CD4-positive, alpha-beta T cell (primary cell): ENCODE measurements at places on chromosomes 4 and X. TPM values are rescaled to one million over a fixed set of nuclear protein-coding genes. Genes with fewer than 3 reads are reported as not detected.
A peak's percentile ranks its signal among the peaks of the same experiment; 100 is the strongest.

The NSG1 gene
- total RNA-seq, result 10.4 TPM

DNA sequence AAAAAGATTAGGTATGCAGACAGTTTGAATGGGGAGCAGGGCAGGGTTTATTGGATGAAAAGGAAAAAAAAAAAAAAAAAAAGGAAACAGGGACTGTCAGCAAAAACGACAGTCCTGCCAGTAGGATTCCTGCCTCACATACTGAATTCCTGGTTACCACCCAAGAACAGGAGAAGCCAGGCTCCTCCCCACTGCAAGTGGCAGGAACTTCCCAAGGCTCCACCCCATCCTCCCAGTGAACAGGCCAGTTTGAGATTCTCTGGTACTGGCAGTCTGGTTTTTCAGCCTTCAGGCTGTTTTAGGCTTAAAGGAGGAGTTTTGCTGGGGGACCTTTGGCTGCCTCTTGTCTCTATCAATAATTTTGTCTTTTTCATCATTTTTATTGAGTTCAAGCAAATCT, 360.0 kb upstream of the CXorf51A start:
- DNase-seq, result no peak
- no peaks in the 10 kb centered on the region for H3K36me3 ChIP-seq
- H3K27me3 ChIP-seq, result no peaks in the 10 kb centered on the region
- H3K27ac ChIP-seq, result no peak overlapping the region
- no peak overlapping the region for H3K4me3 ChIP-seq

The HAUS3 gene
- 143 TPM for total RNA-seq

DNA sequence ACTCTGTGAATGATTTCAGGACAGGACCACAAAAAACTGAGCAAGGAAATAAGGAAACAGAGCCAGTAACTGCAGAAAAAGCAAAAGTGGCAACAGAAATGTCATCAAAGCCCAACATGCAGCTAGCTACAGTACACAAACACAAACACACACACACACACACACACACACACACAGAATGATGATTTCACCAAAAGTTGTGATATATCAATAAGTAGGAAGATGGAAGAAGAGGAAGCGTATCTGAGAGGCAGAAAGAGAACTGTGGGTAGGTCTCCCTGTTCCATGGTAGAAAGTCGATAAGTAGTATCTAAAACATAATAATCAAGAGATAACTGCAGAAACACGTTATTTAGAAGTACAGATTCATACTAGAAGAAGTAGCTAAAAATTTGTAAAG, 148.3 kb downstream of the MGST2 start:
- H3K4me1 ChIP-seq, result no peaks in the 10 kb centered on the region
- no peak for DNase-seq
- no peaks in the 10 kb centered on the region for H3K36me3 ChIP-seq
- H3K4me3 ChIP-seq, result no peak overlapping the region
- H3K27me3 ChIP-seq, result peaks cover 3% of the 10 kb centered on the region
- H3K27ac ChIP-seq, result no peak overlapping the region

GRCh38 chr4:153900426-153900825, 111.5 kb upstream of the SFRP2 start:
- no peaks in the 10 kb centered on the region for H3K4me1 ChIP-seq
- H3K4me3 ChIP-seq, result no peak overlapping the region
- no peak for DNase-seq
- H3K27me3 ChIP-seq, result peaks cover 11% of the 10 kb centered on the region

The CACNA1F gene
- total RNA-seq, result 1.1 TPM

- no peak overlapping the region for H3K27ac ChIP-seq
- no peak overlapping the region for H3K4me3 ChIP-seq
- peaks cover 85% of the 10 kb centered on the region for H3K36me3 ChIP-seq
Measured at GRCh38 chrX:118637997-118638396, 89.4 kb upstream of the IL13RA1 start.

The ZNF157 gene
- 0.47 TPM for total RNA-seq

DNA sequence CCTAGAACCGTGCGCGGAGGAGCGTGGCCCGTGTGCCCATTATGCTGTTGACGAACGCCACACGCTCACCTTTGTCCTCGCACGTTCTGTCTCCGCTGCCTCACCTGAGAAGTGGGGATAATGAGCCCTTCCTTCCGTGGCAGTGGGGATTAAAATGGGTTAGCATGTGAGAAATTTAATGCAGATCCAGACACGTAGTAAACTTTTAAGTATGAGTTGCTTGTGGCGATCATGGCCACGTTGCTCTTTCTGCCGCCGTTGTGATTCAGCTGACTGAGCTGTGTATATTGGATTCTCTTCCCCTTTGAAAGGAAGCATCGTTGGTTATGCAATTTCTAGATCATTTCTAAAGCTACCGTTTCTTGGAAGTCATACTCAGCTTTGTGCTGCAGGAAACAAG, 16.5 kb downstream of the TBC1D14 start:
- no peak for DNase-seq
- peaks cover 81% of the 10 kb centered on the region for H3K4me1 ChIP-seq
- H3K4me3 ChIP-seq, result no peak overlapping the region
- peaks cover 21% of the 10 kb centered on the region for H3K36me3 ChIP-seq

- no peak for DNase-seq
- no peak overlapping the region for H3K4me3 ChIP-seq
- no peak overlapping the region for H3K27ac ChIP-seq
Measured at GRCh38 chr4:166324321-166324720, 451.3 kb downstream of the TLL1 start.

The ANKRD17 gene
- total RNA-seq, result 31.9 TPM

The DCAF4L1 gene
- 0.22 TPM for total RNA-seq

DNA sequence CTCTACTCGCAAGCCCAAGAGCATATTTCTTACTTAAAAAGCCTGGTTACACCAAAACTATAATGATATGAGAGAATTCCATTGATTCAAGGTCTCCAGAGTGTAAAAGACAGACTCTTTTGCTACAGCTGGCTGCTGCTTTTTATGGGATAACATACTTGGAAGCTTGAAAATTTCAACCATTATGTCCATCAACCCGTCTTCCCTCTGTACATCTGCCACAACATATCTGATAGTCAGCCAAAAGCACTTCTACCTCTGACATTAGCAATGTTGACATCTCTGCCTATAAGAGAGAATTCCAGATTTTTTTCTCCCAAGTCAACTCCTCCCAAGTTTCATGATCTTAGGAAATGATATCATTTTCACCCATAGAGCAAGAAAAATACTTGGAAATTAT, 54.4 kb upstream of the IQCM start:
- H3K36me3 ChIP-seq, result no peaks in the 10 kb centered on the region
- no peak for DNase-seq

The UGT2B11 gene
- not detected for total RNA-seq

DNA sequence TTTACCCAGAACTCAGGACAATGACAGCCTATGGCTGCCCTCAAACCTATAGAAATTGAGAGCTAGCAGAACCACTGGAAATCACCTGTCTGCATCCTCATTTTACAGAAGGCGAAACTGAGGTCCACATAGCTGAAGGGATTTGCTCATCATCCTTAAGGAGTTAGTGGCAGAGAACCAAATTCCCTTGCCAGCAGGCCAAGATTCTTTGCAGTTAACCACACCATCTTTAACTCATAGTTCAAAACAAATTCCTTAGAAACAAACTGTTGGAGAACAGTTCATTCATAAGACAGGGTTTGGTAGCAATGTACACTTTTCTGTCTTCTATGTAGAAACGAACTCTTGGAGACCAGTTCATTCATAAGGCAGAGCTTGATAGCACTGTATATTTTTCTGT, 37.9 kb upstream of the RAP2C start:
- H3K27ac ChIP-seq, result no peak overlapping the region
- H3K27me3 ChIP-seq, result no peaks in the 10 kb centered on the region
- H3K4me3 ChIP-seq, result no peak overlapping the region

DNA sequence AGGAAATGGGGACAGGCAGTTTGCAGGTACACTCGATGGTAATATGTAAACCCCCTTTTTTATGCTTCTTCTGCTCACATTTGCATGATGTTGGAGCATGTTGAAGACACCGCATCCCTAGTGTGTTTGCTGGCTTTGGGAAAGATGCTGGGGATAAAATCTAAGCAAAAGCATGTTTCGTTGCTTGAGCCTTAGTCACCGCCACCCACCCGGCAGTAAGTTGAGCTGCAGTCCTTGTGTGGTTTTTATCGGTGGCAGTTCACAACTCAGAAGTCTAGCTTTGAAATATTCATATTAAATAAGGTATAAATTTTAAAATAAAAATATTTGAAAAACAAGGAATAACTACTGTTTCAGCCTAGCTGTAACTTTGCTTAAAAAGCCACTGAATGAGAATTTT, 21.7 kb upstream of the MND1 start:
- no peaks in the 10 kb centered on the region for H3K36me3 ChIP-seq
- H3K4me1 ChIP-seq, result no peaks in the 10 kb centered on the region
- no peaks in the 10 kb centered on the region for H3K27me3 ChIP-seq
- no peak for DNase-seq
- H3K4me3 ChIP-seq, result no peak overlapping the region
- H3K27ac ChIP-seq, result no peak overlapping the region

DNA sequence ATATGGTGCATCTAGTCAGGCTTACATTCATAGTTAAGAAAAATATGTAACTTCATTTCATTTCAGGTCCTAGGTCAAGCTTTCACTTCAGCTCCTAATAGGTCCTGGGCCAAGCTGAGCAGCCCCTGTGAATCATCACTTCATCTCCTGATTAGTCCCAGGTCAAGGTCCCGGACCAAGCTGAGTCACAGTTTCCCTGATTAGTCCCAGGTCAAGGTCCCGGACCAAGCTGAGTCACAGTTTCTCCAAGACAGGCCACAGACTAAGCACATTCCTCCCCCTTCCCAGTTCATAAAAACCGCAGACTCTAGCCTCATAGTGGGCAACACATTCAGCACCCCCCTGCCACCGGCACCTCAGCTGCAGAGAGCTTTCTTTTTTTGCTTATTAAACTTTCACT, 1331.8 kb downstream of the PCDH19 start:
- no peak for DNase-seq
- no peak overlapping the region for H3K27ac ChIP-seq
- H3K36me3 ChIP-seq, result no peaks in the 10 kb centered on the region
- H3K27me3 ChIP-seq, result no peaks in the 10 kb centered on the region
- H3K4me3 ChIP-seq, result no peak overlapping the region
- H3K4me1 ChIP-seq, result no peaks in the 10 kb centered on the region

The RPA4 gene
- total RNA-seq, result 0.14 TPM

DNA sequence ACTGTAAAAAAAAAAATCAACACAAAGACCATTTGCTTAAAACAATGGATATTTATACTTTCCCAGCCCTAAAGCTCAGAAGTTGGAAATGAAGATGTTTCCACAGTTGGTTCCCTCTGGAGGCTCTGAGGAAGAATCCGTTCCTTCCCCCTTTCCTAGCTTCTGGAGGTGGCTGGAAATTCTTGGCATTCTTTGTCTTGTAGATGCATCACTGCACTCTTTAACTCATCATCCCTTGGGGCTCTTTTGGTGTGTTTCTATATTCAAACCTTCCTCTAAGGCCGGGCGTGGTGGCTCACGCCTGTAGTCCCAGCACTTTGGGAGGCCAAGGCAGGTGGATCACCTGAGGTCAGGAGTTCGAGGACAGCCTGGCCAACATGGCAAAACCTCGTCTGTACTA, 78.7 kb downstream of the VCX3A start:
- H3K27ac ChIP-seq, result no peak overlapping the region
- DNase-seq, result no peak
- H3K4me3 ChIP-seq, result no peak overlapping the region
- no peaks in the 10 kb centered on the region for H3K36me3 ChIP-seq
- H3K4me1 ChIP-seq, result no peaks in the 10 kb centered on the region

DNA sequence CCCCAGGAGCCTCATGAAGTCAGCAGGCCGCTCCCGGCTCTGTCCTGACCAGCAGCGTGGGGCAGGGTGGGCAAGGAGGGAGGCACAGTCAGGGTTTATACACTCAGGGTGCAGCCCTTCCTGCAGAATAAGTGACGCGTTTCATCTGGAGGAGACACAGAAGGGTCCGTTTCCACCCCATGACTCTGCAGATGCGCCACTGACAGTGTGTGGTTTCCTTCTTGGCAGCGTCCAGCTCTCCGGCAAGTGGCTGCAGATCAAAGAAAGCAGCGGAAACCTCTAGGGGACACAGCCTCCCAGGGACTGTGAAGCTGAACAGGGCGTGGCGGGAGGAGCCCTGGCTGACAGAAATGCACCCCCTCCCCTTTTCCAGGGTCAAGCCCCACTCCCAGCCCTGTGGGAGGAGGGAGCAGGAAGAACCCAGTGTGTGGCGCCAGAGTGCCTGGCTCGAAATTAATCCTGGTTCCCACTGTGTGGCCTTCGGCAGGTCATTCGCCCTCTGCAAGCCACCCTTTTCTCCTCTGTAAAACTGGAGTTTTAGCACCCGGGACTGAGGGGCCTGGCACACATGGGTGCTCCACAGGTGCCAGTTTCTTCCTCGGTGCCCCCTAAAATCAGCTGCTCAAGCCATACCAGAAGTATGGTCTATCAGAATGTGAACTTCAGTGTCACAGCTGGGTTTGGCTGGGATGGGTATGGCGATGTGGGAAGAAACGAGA, 17.3 kb upstream of the TBC1D14 start:
- H3K36me3 ChIP-seq, result no peaks in the 10 kb centered on the region
- no peak overlapping the region for H3K27ac ChIP-seq
- H3K27me3 ChIP-seq, result no peaks in the 10 kb centered on the region
- peaks cover 41% of the 10 kb centered on the region for H3K4me1 ChIP-seq
- peak; percentile 65 for DNase-seq

DNA sequence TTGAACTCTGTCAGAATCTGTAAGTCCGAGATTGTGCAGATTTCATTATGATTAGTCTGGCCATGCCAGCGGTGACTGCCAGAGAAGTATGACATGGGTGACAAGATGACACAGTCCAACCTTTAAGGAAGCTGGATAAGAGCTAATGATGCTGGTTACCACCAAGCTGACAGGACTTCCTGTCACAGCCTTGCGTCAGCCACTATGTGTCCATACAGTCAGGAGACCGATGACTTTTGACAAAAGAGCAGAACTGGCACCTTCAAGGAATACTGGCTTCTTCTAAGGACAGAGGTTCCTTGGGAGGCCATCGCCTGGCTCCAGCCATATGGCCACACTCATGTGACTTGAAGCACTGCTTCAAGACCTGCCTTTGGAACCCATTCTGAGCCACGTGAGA, 67.2 kb upstream of the TFDP3 start:
- H3K27me3 ChIP-seq, result no peaks in the 10 kb centered on the region
- H3K4me3 ChIP-seq, result no peak overlapping the region
- no peaks in the 10 kb centered on the region for H3K36me3 ChIP-seq
- no peak overlapping the region for H3K27ac ChIP-seq
- H3K4me1 ChIP-seq, result no peaks in the 10 kb centered on the region

The TCEAL9 gene
- total RNA-seq, result not detected

GRCh38 chr4:169611991-169612870, at the start of gene NEK1:
Gene NEK1 (minus strand): TSS chr4:169612583. CDS start chr4:169602630, 9,953 bp downstream.
- peaks cover 13% of the 10 kb centered on the region for H3K4me1 ChIP-seq
- peak; percentile 89 for DNase-seq
- no peaks in the 10 kb centered on the region for H3K36me3 ChIP-seq
- no peaks in the 10 kb centered on the region for H3K27me3 ChIP-seq

The ARMCX4 gene
- total RNA-seq, result 17.9 TPM

The PPEF2 gene
- total RNA-seq, result 0.49 TPM

DNA sequence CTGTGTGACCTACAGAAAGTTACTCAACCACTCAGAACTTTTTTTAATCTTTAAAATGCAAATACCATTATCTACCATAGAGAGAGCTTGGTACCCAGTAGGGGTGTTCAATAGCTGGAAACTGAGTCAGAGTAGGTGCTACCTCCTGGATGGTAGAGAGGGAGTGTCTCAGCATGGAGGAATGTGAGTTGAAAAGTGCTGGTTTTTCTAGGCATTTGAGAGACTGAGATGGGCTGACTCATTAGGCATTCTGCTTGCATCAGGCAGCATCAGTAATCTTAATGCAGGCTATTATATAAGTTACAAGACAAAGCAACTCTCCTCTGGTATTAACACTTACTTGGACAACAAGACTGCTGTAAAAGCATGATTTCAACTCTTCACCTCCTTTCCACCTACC, 70.9 kb upstream of the ARHGEF9 start:
- no peak for DNase-seq
- H3K4me3 ChIP-seq, result no peak overlapping the region
